ENCODE measurements at places on chromosomes 7 and 10.

GRCh38 chr10:15747632-15748031 lies 27.9 kb upstream of the ITGA8 start:
- no peak for DNase-seq

DNA sequence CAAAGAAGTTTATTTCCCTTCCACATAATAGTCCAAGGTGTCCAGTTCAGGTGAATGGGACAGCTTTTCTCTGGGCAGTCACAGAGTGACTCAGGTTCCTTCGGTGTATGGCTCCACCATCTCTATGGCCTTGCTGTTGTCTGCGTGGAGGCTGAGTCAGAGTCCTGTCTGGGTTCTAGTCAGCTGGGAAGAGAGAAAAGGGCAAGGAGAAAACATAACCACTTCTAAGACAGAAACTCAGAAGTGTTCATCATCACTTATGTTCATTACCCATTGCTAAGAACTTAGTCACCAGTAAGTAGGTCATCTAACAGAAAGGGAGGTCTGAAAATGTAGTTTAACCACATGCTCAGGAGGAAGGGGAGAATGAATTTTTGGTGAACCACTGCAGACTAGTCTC lies 32.4 kb upstream of the CCDC7 start:
- DNase-seq = no peak

DNA sequence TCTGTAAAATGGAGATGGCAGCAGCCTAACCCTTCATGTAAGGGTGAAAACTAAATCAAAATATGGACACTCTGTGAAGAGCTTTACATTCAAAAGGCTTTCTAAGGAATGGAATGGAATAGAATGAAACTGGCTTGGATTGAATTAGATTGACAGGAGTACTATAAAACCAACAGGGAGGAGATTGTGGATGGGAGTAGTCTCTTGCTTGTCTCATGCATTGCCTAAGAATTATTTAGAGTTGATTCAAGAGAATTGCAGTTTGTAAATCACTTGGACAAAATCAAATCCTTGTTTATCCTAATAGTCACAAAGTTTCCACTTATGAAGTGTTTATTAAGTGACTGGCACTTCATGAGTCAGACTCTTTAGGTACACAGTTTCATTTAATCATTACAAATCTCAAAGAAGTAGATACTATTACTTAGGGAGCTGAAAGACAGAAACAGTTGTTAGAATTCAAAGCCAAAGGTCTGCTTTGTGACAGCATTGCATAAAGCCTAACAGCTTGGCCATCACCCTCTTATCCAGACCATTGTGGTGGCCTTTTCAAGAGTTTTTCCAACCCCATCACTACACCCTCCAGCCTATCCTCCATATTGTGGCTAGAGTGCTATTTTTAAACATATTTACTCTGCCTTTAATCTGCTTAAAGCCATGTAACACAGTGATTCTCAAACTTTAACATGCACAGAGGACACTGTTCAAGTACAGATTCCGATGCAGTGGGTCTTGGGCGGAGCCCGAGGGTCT lies 91.9 kb upstream of the GHITM start:
- DNase-seq = no peak

- DNase-seq = no peak
Observed at GRCh38 chr10:78078539-78079330, 45.1 kb downstream of the RPS24 start.

DNA sequence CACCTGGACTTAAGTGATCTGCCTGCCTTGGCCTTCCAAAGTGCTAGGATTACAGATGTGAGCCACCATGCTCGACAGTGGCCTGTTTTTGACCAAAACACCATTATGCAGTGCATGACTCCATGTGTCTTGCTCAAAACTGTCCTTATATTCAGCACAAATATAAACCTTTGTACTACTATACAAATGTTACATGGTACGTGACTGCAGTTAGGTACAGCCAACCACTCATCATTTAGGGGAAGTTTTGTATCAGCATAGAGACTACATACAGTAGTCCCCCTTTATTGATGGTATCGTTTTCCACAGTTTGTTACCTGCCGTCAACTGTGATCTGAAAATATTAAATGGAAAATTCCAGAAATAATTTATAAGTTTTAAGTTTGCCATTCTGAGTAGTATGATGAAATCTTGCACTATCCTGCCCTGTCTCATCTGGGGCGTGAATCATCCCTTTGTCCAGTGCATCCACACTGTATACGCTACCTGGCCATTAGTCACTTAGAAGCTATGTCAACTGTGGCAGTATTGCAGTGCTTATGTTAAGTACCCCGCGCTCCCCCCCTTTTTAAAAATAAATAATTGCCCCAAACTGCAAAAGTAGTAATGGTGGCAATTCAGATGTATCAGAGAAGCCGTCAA lies 23.3 kb upstream of the ZNF282 start:
- no peak for DNase-seq

DNA sequence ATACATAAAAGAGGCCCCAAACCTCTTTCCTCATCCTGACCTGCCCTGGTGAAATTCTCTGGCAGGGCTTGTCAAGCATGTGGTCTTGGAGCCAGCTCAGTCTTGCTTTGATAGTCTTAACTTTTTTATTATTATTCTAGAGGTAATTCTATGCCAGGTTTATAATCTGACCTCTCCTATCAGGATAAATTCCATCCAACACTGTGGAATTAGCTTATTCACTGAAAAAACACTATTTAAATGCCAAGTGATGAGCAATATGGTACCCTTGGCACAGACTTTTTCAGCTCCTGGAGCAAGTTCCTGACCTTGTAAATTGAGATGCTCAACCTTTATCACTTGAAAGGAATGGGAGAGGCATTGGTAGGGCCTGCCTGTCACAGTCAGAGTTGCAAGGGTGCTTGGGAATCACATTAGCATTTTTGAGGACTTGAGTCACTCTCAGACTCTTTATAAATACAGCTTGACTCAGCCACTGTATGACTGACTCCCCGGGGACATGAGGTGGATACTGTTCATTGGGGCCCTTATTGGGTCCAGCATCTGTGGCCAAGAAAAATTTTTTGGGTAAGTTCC lies at the start of gene CPA4:
CPA4 (plus strand) TSS at position 480 of the 576 bp plus-strand sequence; CDS start at position 500, 20 bp downstream.
- DNase-seq = no peak

GRCh38 chr7:39623732-39624441 lies 515 bp downstream of the RALA start:
- DNase-seq = peak; percentile 72

GRCh38 chr10:132450825-132451505 lies 54.0 kb downstream of the PWWP2B start:
- peak; percentile 60 for DNase-seq

- DNase-seq = no peak
Observed at GRCh38 chr10:12697764-12698163, 303.7 kb downstream of the CCDC3 start.

- DNase-seq = no peak
Observed at GRCh38 chr10:77806511-77807157, 119.9 kb downstream of the DLG5 start.

GRCh38 chr10:129949891-129950291 lies 14.2 kb downstream of the EBF3 start:
- DNase-seq = peak; percentile 84

- DNase-seq = no peak
Observed at GRCh38 chr7:16315280-16315679, 106.1 kb downstream of the CRPPA start.

DNA sequence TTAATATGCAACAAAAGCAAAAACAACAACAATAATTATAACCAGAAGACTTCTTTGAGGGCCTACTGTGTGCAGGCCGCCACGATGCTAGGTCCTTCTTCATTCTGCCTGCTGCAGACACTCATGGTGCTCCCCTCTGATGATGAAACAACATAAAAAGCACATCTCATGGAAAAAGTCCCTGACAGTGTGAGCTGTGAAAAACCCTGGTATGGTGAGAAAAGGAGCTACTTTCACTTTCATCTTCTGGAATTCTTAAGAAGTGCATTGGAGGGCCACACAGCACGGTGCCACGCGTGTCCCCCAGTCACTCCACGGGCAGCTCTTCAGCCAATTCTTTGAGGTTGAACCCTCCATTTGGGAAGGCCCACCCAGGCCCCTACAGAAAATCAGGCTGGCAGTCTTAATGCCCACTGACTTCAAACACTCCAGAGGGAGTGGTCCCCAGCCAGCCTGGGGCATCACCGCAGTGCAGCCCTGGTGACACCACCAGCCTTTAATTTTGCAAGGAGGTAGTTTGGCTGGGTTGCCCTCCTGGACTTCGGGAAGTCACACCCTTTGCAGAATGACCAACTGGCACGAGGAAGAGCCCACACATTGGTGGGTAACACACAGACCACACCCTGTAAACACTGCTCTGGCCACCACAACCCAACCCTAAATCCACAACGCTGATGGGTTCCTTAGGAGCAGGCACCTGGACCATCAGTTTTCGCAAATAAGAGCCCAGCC lies 7.7 kb downstream of the KCNMA1 start:
- DNase-seq = no peak

- DNase-seq = no peak
Observed at GRCh38 chr7:139738101-139738489, 39.7 kb downstream of the HIPK2 start.

GRCh38 chr7:100396421-100396982 lies 23.2 kb downstream of the PILRA start:
- no peak for DNase-seq

DNA sequence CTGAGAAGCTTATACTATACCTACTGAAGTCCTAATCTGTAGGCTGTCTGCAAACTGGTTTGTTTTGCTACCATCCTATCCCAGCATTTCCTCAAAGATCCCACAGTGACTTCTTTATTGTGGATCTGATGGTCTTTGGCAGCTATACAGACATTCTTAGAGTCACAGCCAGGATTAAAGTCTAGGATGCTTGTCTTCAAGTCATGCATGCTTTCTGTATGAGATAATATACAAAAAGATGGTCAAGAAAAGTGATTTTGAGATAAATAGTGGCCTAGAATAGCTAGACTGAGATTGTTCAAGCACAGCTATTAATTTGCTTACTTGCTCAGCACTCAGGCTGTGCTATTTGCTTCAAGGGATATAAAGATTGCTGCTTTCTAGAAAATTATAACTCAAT lies 454.4 kb downstream of the AUTS2 start:
- no peak for DNase-seq

All from Right ventricle myocardium inferior (tissue), 1 donor.